ENCODE measurements at places on chromosomes 4 and X.
A peak's percentile ranks its signal among the peaks of the same experiment; 100 is the strongest.

DNA sequence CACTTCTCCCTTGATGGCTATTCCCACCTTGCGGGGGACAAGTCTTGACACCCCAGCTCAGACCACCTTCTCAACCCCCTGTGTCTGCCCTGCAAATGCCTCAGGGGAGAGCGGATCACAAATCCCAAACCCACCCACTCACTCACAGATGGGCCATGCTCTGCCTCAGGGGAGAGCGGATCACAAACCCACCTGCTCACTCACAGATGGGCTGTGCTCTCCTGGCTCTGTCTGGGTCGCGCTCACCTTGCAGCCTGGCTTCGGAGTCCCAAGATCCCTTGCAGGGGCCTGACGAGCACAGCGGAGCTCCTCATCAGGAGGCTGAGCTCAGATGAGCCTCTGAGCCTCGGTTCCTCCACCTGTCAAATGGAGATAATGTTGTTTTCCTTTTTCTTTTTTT is 38.6 kb downstream of the HTRA3 start:
- no peak for DNase-seq

DNA sequence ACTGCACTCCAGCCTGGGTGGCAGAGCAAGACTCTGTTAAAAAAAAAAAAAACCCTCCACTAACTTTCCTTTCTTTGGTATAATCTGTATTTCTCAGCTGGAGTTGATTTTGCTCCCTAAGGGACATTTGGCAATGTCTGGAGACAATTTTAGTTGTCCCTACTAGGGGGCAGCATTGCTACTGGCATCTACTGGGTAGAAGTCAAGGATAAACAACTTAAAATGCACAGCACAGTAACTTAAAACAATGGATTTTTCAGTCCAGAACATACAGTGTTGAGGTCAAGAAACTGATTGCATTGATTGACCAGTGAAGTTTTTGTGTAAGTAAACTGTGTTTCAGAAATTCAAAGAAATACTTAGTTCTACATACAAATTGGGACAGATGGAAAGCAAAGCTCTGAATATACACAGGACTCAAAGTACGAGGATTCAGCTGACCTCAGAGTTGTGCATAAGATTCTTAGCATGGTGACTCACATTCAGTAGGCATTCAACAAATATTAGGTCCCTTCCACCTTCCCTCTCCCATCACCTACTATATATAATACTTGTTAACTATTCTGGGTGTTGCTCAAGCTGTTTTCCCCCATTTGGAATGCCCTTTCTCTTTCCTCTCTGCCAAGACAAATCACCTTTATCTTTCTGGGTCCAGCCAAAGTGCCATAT is 8.8 kb downstream of the DDX53 start:
- DNase-seq = peak; percentile 39

GRCh38 chr4:108139089-108139488 is 29.6 kb downstream of the LEF1 start:
- DNase-seq = no peak

- DNase-seq = peak; percentile 10
Measured at GRCh38 chr4:22471999-22472461, 43.8 kb downstream of the ADGRA3 start.

DNA sequence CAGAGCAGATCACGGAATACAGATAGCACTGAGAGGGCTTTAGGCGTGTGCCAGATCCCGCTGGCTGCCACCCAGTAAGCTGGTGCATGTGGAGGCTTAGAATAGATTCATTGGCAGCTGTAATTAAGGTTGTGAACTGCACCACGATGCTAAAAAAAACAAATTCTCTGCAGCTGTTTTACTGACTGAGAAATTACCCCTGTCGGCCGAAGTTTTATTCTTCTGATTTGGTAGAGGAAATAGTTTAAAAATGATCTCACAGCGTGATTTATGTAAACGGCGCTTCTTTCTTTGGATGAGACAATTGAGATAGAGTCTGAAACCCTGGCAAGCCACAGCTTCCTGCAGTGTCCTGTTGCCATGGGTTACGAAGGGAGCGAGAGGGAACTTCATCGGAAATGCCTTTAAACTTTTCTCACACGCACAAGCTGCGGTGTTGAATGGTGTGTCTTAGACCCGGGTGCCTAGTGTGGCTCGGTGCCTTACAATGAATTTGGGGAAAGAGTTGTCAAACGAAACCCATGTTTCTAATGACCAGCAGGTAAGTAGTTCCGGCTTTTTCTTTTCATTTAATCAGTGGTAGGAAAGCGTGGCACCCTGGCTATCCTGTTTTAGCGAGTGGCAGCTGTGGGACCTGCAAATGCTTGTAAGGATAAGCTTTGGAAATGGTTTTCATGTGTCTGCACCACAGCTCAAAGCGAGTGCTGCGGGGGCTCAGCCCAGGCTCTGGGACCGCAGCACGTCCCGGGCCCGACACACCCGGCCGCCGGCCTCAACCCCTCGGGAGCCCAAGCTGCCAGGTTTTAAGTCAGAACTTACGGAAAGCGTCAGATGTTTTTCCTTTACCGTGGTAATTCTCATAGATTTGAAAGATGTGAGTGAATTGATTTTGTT is 71.7 kb upstream of the HGFAC start:
- DNase-seq = peak; percentile 94

Data from IMR-90 (cell line).